Stimulated activated CD4-positive, alpha-beta T cell treated with anti-CD3 and anti-CD28 coated beads, Interleukin-15, amount 100 ng/mL, for 1 hour (primary cell): ENCODE measurements at places on chromosomes 11 and 22.
A peak's percentile ranks its signal among the peaks of the same experiment; 100 is the strongest.

GRCh38 chr11:114989536-114989935 is 311.2 kb downstream of the NXPE2 start:
- DNase-seq = no peak

- no peak for DNase-seq
These were observed 82.7 kb upstream of the CTSC start for GRCh38 chr11:88420165-88420791.

DNA sequence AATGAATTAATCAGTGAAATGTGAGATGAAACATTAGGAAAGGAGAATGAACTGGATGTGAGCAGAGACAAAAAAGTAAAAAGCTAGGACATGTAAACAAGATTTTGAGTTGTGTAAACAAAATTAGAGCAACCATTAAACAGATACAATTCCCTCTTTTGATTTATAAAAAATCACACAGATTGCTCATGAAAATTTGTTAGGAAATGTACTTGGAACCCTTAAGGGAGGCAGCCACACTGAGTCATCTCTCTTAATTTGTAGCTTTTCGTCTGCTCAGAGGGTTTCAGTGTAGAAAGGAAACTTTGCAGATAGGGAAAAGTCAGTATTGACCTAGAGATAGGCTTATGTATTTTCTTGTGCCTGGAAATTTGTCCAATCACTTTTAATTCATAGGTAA is 49.6 kb upstream of the ME3 start:
- no peak for DNase-seq

DNA sequence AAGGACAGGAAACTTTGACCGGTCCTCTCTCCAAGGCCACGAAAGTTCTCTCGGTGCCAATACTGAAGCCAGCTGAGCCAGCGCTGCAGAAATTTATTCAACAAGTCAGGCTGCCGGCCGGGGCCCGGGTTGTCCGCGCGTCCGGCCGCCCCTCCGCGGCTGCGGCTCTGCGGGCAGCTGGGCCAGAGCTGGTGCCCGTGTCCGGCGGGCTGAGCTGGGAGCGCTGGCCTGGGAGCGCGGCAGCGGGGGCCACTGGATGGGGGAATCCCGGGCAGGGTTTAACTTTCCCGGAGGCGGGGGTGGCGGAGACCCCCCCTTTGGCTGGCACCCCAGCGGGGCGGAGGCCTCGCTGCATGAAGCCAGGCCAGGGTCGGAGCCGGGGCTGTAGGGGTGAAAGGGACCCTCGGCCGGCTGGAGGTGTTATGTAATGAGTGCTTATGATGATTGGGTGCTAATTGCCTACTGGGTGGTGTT is 12.3 kb upstream of the CACNA1I start:
- no peak for DNase-seq

GRCh38 chr22:32803020-32803737 is 1.7 kb downstream of the TIMP3 start:
- no peak for DNase-seq

DNA sequence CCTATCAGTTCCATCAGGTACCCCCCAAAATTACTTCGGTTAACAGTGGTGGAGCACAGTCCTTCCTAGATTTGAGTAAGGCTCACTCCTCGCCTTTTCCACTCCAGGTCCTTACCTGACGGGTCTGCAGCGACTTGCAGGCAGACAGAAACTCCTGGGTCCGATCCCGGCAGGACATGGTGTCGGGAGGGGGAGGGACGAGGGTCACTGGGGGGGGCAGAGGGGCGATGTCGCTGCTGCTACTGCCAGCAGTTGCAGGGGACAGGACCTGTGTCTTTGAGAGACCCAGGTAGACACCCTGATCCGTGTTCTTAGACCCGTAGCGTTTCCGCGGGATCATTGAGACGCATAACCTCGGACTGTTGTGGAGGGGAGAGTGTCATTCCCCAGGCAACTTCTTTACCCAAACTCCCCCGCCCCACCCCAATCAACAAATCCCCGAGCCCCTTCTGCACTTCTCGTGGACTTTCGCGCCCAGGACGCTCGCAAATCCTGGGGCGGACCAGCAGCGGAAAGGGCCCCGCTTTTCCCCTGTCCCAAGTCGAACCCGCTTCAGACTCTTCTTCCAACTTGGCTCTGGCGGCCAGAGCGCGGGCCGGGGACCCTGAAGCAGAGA is 839 bp downstream of the STX5 start:
- DNase-seq = no peak

- no peak for DNase-seq
These were observed 69.7 kb upstream of the NECTIN1 start for GRCh38 chr11:119798656-119799055.

- DNase-seq = no peak
These were observed 2.5 kb upstream of the RCOR2 start for GRCh38 chr11:63919267-63920125.

GRCh38 chr22:19891317-19892256 is 36.9 kb upstream of the GNB1L start:
- DNase-seq = peak; percentile 54

- no peak for DNase-seq
These were observed 506.1 kb upstream of the KIRREL3 start for GRCh38 chr11:127506647-127507046.

- no peak for DNase-seq
These were observed 15.5 kb downstream of the OR52M1 start for GRCh38 chr11:4560467-4560866.

DNA sequence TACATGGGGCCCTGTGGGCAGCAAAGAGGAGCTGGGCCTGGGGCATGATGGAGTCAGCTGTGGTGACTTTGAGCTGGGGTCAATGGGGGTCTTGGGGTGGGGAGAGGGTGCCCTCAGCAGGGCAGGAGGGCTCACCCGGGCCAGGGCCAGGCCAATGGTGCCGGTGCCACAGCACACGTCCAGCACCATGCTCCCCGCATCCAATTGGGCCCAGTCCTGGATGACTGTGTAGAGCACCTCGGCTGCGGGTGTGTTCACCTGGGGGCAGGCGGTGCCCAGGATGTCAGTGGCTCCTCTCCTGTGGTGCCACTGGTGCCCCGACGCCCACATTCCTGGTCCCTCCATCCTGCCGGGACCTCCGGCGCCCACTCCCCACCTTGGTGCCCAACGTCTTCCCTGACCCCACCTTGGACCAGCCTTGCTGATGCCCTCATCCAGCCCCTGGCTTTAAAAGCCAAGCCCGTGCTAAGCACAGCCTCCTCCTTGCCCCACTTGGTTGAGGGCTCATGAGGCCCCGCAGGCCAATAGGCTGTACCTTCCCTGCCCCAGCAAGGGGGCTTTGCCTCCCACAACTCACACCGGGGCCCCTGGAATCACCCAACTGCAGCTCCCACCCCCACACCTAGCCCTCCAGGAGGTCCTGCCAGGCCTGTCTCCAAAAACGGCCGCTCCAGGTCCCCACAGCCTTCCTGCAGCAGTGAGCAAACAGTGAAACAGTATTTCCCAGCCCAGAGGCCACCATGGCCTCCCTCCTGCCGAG is 2.2 kb upstream of the RANBP1 start:
- no peak for DNase-seq

GRCh38 chr22:21712751-21713427 is 22.7 kb downstream of the YPEL1 start:
- DNase-seq = peak; percentile 27

- DNase-seq = no peak
These were observed 340.4 kb downstream of the SOX6 start for GRCh38 chr11:16015741-16016467.

DNA sequence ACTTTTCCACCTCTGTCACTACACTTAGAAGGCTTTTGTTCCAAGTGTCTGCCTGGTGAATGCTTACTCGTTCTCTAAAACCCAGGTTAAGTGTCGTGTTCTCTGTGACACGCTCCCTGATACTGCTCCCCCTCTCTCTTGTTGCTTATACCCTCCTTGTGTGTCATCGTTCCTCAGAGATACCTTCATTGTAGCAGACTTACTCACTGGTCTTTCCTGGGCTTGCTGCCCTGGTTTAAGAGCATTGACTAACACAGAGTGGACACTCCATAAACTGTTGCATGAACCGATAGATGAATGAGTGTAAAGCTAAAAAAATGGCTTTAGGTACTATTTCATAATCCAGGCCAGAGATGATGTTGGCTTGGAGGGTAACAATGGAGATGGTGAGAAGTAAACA is 171.3 kb downstream of the GRIK4 start:
- DNase-seq = no peak

GRCh38 chr22:38138961-38139360 is 28.5 kb upstream of the BAIAP2L2 start:
- no peak for DNase-seq

DNA sequence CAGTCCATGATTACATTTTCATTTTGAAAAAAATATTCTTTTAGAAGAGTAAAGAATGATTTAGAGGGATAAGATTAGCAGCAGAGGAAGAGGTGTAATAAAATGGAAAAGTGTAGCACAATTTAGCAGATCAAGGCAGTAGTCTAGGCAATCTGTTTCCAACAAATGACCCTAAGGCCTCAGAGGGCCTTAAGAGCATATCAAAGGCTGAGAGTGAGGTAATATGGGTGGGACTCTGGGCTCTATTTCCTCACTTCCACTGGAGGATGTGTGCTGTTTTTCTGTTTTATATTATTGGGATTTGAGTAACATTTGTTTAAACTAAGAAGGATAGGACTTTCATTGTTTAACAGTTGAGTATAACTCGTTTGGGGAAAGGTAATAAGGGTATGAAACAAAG is 28.8 kb downstream of the CCDC81 start:
- DNase-seq = no peak

- no peak for DNase-seq
These were observed 53.9 kb downstream of the FLI1 start for GRCh38 chr11:128747728-128748148.

GRCh38 chr11:8386134-8386864 is 122.6 kb upstream of the LMO1 start:
- DNase-seq = no peak

DNA sequence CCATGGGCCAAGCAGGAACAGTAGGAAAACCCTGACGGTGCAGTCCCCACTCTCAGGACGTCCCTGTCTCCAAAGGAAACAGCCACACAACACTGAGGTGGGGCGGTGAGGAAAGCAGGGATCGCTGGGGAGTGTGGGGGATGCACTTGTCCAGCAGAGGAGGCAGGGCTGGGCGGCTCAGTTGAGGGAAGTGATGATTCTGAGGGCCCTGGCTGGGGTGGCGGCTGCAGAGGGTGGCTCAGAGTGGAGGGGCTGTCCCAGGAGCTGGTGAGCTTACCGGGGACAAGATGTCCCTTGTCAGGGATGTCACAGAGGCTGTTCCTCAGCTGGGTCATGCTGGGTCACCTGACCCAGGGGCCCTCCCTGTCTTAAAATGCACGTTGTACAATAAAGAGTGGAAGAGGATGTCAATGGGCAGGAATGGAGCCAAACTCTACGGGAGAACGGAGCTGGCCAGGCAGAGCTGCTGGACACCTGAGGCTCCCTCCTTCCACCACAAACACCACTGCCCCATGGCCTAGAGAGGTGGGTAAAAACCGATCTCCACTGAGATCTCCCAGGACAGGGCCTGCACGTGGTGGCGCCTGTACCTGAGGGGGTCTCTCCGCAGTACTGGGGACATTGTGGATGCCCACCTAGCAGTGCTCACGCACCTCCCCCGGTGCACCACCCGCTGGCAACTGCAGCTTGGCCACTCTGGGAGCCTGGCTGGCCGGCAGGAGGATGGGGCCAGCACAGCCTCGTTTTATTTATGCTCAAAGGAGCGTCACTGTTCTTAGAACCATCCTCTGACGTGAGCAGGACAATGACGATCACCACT is 9.7 kb upstream of the EFCAB6 start:
- DNase-seq = no peak
